ENCODE measurements at places on chromosomes 2 and 18. TPM values are rescaled to one million over a fixed set of nuclear protein-coding genes. Genes with fewer than 3 reads are reported as not detected.

GRCh38 chr2:206915121-206915520 lies 24.2 kb upstream of the CPO start:
- DNase-seq, result no peak

- no peak for DNase-seq
Observed at GRCh38 chr18:3649135-3649632, 199.2 kb downstream of the TGIF1 start.

DNA sequence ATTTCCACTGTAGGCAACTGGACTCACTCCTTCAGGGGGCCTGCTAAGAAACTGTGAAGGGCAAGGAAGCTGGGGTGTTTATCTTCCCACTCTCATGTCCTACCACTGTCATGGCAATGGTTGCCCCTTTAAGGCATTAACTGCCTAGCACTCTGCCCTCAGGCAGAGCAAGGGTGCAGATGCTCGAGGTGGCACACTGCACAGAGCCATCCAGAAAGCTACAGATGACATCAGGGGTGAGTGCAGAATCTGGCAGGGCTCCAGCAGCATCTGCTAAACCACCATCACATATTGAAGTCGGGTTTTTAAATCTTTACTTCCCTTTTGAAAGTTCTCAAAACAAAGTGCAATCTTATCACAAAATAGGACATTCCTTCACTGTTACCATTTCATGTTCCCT lies 75.4 kb downstream of the RAPGEF4 start:
- no peak for DNase-seq

- DNase-seq, result no peak
Observed at GRCh38 chr2:141118836-141119235, 1012.0 kb downstream of the LRP1B start.

DNA sequence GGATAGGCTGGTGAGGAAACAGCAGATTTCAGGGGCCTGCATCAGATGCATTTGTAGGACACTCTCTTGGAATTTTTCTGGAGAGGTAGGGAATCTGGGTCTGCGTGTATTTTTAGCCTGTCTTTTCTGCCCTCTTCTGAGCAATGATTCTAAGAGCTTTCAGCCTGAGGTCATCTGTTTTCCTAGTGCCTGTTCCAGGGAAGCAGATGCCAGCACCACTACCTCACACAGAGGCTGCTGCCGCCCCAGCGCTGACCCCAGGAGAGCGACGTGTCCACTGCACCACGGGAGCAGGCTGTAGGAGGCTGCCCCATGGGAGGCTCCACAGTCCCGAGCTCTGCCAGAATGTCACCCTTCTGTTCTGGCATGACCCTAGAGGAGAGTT lies 316.5 kb downstream of the CYP26B1 start:
- DNase-seq, result no peak

The WIPF1 gene
- 57.7 TPM for total RNA-seq

The BBS5 gene
- total RNA-seq, result 11.6 TPM

DNA sequence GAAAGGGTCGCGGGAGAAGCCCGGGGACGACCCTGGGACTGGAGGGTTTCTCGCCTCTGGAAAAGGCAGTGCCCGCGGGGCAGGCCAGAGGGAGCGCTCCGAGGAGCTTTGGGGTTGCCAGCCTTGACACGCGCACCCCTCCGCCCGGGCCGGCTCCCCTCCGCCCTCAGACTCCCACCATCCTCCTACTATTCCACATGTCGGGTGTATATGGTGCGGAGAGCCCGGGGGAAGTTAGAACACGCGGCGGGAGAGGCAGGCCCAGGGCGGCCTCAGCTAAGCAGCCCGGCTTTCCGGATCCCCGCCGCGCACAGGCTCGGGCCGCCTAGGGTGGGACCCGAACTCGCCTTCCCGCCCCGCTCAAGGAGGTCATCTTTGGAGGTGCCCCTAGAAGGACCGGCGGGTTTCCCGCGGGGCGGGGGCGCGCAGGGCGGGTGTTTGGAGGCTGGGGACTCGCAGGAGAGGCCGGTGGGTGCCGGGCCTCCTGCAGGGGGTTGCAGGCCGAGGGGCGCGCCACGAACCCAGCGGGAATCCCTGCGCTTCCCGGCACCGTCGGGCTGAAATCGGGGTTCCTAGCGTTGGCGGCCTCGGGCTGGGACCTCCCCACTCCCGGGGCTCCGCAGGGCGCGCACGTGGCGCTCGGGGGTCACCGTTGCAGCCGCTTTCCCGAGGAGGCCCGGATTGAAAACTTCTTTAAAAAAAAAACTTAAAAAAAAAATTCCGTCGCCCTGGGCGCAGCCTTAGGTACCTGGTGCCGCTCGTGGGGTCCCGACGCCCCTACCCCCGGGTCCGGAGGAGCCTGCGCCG lies 3.7 kb downstream of the NFATC1 start:
- no peak for DNase-seq

DNA sequence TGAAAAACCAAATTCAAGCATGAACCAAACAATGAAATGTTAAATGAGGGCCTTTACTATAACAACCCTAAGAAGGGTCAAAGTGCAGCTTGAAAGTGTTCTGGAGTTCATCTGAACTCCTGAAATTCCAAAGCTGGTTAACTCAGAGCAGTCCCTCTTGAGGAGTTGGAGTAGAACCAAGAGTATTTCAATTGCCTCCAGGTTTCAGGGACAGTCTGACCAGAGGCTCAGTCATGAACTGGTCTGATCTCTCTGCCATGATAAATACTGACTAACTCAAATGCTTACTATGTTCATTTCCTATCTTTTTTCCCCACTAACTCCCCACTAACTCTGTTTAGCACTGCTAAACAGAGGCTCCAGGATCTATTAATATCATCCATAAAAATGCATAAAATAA lies 2.7 kb downstream of the STARD7 start:
- DNase-seq, result no peak

- no peak for DNase-seq
Observed at GRCh38 chr2:134173338-134174016, 80.4 kb upstream of the MGAT5 start.

DNA sequence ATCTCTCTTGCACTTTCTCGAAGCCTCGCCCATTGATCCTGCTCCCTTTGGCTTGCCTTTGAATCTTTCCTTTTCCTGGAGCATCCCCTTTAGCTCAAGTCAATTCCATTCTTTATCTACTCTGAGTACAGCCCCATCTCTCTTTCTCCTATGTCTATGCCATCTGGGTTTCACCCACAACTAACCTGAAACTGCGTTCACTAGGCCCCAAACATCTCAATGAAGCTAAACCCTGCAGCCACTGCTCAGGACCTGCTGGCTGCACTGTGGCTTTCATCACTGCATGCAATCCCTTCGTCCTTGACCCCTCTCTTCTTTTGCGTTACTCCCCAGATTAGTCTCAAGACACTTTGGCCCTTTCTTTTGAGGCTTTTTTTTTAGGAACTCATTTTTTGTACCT lies 81.6 kb upstream of the CYRIA start:
- no peak for DNase-seq

The ASPRV1 gene
- total RNA-seq, result 0.75 TPM

The LCT gene
- total RNA-seq, result not detected
